ENCODE measurements at places on chromosomes 7 and 10.

- DNase-seq = peak; percentile 58
Measured at GRCh38 chr10:28661035-28661434, 16.3 kb upstream of the BAMBI start.

DNA sequence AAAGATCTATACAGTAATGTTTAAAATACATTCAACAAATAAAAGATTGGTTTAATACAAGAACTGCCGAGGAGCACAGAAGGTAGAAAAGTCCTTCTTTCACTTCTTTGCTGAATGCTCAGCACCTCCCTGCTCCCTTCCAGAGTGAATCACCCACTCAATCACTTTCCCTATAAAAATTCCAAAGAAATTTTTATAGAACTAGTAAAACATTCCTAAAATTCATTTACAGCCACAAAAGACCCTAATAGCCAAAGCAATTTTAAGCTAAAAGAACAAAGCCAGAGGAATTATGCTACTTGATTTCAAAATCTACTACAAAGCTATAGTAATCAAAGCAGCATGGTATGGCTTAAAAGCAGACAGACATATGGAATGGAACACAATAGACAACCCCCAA lies 320.9 kb downstream of the PCLO start:
- DNase-seq = no peak

DNA sequence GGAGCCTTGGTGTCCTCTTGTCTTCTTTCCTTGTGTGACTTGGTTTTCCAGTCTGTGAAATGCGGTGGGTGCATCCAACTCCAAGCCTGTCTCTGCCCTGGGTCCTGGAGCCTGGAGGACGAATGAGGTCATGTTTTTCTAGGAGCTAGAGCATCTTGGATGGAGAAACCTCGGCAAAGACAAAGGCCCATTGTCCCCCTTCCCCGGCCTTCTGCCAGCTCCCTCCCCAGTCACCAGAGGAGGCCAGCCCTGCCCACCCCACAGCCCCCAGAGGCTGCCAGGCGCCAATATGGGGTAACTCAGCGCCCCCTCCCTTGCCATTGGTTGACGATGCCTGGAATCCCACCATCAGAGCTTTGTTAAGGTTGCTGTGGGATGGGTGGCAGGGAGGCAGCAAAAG lies 40.4 kb downstream of the KCTD7 start:
- DNase-seq = no peak

DNA sequence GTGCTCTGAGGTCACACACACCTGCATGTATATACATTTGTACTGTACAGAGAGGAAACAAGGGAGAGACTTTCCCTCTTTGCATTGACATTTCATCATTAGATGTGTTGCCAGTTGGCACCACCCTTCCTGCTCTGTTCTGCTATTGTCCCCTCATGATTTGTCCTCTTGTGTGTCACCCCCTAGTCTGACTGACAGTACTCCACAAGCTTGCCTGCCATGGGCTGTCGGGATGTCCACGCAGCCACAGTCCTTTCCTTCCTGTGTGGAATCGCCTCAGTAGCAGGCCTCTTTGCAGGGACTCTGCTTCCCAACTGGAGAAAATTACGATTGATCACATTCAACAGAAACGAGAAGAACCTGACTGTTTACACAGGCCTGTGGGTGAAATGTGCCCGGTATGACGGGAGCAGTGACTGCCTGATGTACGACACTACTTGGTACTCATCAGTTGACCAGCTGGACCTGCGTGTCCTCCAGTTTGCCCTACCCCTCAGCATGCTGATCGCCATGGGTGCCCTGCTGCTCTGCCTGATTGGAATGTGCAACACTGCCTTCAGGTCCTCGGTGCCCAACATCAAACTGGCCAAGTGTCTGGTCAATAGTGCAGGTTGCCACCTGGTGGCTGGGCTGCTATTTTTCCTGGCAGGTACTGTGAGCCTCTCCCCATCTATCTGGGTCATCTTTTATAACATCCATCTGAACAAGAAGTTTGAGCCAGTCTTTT lies 9.4 kb downstream of the CLDN12 start:
- DNase-seq = no peak

GRCh38 chr10:48447356-48448215 lies 141.1 kb downstream of the MAPK8 start:
- DNase-seq = no peak

DNA sequence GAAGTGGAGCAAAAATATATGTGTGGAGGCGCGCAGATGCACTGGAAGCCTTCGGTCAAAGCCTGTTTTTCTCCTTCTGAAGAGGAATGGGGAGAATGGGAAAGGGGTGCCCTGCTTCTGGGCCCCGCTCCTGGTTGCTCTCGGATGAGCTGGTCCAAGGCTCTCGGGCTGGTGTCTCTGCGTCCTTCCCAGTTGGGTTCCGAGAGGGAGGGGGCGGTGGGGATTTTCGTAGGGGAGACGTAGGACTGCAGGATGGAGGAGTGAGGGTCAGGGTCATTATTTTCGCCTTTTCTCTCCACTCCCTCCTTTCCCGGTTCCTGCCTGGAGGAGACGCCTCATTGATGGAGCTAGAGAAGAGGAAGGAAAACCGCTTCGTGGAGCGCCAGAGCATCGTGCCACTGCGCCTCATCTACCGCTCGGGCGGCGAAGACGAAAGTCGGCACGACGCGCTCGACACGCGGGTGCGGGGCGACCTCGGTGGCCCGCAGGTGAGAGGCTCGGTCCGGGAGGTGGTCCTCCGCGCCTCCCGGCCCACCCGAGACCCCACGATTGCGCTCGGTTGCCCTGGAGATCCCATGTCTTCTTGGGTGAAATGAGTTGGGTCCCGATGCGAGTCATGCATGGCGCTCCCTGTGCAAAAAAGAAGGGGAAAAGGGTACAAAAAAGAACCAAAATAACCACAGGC lies 790 bp downstream of the ADAM22 start:
- no peak for DNase-seq

All from amniotic stem cell (primary cell).